Brain (organoid and tissue), 16 donors: ENCODE measurements at places on chromosomes 3 and 15. TPM values are rescaled to one million over a fixed set of nuclear protein-coding genes. Genes with fewer than 3 reads are reported as not detected.

The C2CD4B gene
- polyA plus RNA-seq = 0.20 TPM

The EID1 gene
- polyA plus RNA-seq = 130 TPM

The CKMT1B gene
- 43.7 TPM for polyA plus RNA-seq

DNA sequence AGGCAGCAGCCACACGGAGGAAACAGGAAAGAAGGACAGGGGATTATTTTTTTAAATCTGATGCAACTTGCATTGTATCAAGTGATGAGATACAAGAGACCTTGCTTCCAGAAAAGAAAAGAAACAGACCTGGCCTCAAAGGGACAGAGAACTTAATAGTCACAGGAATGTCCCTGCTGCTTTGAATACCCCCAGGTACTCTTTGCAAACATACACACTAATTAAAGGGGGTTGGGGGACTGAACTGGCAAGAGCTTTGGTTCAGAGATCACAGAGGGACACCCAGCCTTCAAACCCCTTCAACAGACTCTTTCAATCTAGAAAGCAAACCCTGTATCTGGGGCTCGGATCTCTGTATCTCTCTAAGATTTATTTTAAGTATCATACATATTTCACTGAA is 18.0 kb downstream of the TNIK start:
- no peak for DNase-seq
